ENCODE measurements at places on chromosomes 1 and 21. TPM values are rescaled to one million over a fixed set of nuclear protein-coding genes. Genes with fewer than 3 reads are reported as not detected.

The PRMT6 gene
- total RNA-seq = 27.3 TPM

The FCRLB gene
- not detected for total RNA-seq

The FCRL5 gene
- not detected for total RNA-seq

The TMPRSS15 gene
- total RNA-seq = not detected

The ATAD3B gene
- total RNA-seq = 113 TPM

The IL12RB2 gene
- 218 TPM for total RNA-seq

The RHD gene
- total RNA-seq = not detected

The LRRC71 gene
- not detected for total RNA-seq

The ARHGEF10L gene
- not detected for total RNA-seq

The CLCNKB gene
- not detected for total RNA-seq

The ENAH gene
- 0.05 TPM for total RNA-seq
